ENCODE measurements at places on chromosomes 3 and 15.

DNA sequence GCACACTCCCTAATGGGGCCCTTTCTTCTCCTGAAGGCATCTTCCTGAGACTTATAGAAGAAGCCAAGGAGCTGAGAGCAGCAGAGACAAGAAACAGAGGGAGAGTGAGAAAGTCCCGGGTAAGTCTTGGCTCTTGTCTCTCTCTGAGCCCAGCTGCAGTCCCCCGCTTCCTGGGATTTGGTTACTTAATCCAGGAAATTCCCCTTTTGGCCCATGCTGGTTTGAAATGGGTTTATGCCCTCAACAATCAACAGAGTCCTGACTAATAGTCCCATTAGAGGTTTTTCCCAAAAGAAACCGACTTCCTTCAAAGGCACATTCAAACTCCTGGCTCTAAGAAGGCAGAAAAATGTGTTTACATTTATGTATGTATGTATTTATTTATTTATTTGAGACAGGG, 22.0 kb downstream of the TMEM158 start:
- no peak overlapping the region for H3K4me3 ChIP-seq
- H3K27ac ChIP-seq = no peak overlapping the region
- no peak for DNase-seq
- no peaks in the 10 kb centered on the region for H3K36me3 ChIP-seq

- H3K36me3 ChIP-seq = no peaks in the 10 kb centered on the region
- no peak overlapping the region for H3K27ac ChIP-seq
- no peak for DNase-seq
- H3K4me1 ChIP-seq = no peaks in the 10 kb centered on the region
- no peak overlapping the region for H3K4me3 ChIP-seq
Measured at GRCh38 chr3:34140616-34141015, 342.2 kb downstream of the PDCD6IP start.

DNA sequence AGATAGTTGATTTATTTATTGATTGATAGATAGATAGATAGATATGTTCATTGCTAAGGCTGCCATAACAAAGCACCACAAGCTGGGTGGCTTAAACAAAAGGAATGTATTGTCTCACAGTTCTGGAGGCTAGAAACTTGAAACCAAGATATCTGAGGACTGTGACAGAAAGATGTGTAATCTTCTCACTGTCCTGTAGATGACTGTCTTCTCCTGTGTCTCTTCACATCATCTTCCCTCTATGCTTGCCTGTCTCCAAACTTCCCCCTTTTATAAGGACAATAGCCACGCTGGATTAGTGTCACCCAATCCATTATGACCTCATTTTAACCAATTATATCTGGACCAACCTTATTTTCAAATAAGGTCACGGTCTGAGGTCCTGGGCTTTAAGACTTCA, 40.9 kb downstream of the GNB4 start:
- no peaks in the 10 kb centered on the region for H3K27me3 ChIP-seq
- no peaks in the 10 kb centered on the region for H3K4me1 ChIP-seq
- H3K27ac ChIP-seq = no peak overlapping the region
- DNase-seq = no peak
- no peak overlapping the region for H3K4me3 ChIP-seq

GRCh38 chr3:63624941-63625560, 27.4 kb upstream of the SNTN start:
- no peak overlapping the region for H3K27ac ChIP-seq
- H3K4me1 ChIP-seq = no peaks in the 10 kb centered on the region
- no peaks in the 10 kb centered on the region for H3K36me3 ChIP-seq
- H3K4me3 ChIP-seq = no peak overlapping the region

- H3K4me3 ChIP-seq = no peak overlapping the region
- H3K27me3 ChIP-seq = no peaks in the 10 kb centered on the region
- DNase-seq = no peak
- H3K4me1 ChIP-seq = no peaks in the 10 kb centered on the region
Measured at GRCh38 chr15:80906159-80906766, 83.4 kb downstream of the MESD start.

DNA sequence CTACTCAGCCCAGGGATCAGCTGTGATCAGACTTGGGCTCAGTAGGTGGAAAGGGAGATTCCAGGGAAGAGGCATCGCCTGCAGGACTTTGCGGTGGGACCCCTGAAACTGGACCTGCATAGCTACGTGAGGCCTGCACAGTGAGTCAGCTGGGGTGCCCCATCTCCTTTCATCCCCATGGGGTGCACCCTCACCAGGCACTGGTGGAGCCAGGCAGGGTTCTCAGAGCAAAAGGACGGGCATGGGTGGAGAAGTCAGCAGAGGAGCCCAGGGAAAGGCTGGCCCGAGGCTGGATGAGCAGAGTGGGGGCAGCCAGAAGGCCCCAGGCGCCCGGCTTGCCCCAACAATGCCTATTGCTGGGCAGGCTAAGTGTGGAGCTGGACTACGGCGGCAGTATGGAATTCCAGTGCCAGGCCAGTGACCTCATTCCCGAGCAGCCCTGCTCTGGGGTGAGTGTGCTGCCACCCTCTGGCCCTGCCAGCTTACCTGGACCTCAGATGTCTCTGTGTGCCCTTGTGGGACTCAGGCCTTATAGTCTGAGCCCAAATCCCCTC, 19.7 kb downstream of the ACAA1 start:
- DNase-seq = no peak
- H3K4me1 ChIP-seq = no peaks in the 10 kb centered on the region
- H3K36me3 ChIP-seq = no peaks in the 10 kb centered on the region
- no peak overlapping the region for H3K4me3 ChIP-seq

GRCh38 chr3:134054231-134054630, 24.5 kb upstream of the SLCO2A1 start:
- no peaks in the 10 kb centered on the region for H3K27me3 ChIP-seq
- no peak overlapping the region for H3K27ac ChIP-seq
- no peaks in the 10 kb centered on the region for H3K36me3 ChIP-seq

- peak overlapping the region; percentile 89 for H3K27ac ChIP-seq
- no peaks in the 10 kb centered on the region for H3K27me3 ChIP-seq
- no peak for DNase-seq
- no peaks in the 10 kb centered on the region for H3K36me3 ChIP-seq
- peak overlapping the region; percentile 41 for H3K4me3 ChIP-seq
Measured at GRCh38 chr15:58770519-58770856, 614 bp upstream of the MINDY2 start.

- H3K27me3 ChIP-seq = no peaks in the 10 kb centered on the region
- no peak for DNase-seq
- peaks cover 4% of the 10 kb centered on the region for H3K36me3 ChIP-seq
Measured at GRCh38 chr15:55829826-55830225, 86.9 kb upstream of the PRTG start.

Data from aorta (tissue), 5 donors.